ENCODE measurements at places on chromosomes 7 and 10.

GRCh38 chr10:88895250-88895649 lies 15.2 kb downstream of the STAMBPL1 start:
- no peak for DNase-seq

DNA sequence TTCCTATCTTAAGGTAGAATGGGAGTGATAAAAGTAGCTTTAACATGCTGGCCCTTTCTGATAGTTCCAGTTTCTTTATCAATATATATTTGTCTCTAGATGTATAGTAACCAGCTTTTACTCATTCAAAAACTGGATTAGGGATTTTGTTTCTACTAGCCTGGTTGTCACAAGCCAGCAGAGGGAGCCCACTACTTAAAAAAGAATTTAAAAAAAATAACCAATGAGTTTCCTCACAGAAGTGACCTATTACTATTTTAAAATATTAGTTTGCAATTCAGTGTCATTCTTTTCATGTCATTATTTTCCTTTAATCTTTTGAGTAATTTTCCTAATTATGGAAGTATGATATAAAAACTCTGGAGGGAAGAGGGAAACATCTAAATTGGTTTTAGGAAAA lies 142.1 kb downstream of the PHTF2 start:
- no peak for DNase-seq

DNA sequence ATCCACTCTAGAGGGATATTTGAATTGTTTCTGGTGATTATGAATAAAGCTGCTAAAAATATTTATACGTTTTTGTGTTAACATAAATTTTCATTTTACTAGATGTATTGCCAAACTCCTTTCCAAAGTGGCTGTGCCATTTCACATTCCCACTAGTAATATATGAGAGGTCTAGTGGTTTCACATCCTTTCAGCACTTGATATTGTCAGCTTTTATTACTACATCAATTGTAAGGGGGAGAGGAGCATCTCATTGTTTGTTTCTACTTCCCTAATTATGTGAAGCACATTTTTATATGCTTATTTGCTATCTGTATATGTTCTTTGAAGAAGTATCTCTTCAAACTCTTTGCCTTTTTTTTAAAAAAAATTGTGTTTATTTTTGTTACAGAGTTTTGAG lies 184.5 kb downstream of the ADK start:
- DNase-seq = no peak

DNA sequence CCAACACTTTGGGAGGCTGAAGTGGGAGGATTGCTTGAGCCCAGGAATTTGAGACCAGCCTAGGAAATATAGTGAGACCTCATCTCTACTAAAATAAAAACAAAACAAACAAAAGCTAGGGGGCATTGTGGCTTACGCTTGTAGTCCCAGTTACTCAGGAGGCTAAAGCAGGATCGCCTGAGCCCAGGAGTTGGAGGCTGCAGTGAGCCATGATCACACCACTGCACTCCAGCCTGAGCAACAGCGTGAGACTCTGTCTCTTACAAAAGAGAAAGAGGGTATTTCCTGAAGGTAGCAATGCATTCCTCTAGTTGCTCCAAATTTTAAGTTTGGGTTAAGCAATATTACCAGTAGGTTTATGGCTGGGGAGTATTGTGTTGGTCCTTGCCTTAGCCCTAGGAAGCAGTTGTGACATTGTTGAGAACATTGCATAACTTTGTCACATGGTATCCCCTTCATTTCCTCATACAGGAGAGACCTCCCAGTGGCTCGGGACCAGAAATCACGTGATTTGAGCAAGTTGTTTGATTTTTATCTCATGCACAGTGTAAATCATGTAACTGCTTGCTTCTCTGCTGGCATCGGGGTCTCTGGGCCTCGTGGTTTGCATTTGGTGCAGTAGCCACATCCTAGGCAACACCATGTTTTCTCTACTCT lies 23.3 kb upstream of the SMARCD3 start:
- no peak for DNase-seq

DNA sequence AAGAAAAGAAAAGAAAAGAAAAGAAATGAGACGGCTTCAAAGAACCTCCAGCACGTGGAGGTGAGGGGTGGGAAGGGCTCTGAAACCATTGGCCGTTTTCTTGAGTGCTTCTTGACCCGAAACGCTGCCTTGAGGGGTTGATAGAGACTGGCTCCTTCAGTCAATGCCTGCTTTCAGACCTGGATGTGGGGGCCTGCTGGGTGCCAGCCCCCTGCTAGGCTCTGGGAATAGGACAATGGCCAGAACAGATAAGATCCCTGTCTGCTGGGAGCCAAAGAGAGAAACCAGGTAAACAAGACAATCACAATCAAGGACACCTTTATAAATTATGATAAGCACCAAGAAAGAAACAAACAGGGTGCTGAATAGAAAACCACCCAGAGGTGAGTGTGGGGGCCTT lies 27.7 kb downstream of the ZMIZ1 start:
- DNase-seq = no peak

DNA sequence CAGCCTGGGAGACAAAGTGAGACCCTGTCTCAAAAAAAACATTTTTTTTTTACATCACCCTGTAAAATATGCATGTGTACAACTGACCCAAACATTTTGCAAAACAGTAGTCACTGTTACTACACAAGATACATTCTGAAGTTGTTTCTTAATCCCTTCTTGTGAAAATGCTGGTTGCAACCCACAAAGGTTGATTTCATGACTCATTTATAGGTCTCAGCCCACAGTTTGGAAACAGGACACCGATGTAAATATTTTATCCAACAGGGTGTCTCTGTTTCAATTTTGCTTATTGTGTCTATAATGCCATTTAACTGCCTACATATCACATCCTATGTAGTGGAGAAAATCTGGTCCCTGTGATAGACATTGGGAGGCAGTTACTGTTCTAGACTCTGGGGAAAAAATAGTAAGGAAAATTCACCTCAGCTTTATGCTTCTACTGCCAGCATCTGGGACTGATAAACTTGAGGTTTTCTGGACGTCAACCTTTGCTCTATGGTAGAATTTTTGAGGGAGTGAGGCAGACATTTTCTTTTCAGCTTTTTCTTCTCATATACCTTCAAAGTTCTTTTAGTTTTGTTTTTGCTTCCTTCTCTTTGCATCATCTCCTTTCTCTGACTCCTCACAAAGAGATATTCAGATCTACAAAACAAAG lies 1.6 kb upstream of the RAB19 start:
- no peak for DNase-seq

- no peak for DNase-seq
Observed at GRCh38 chr10:58868736-58869435, 307.6 kb upstream of the PHYHIPL start.

- DNase-seq = no peak
Observed at GRCh38 chr10:13970236-13970956, 360.3 kb downstream of the FRMD4A start.

- DNase-seq = no peak
Observed at GRCh38 chr10:60955316-60955715, 11.3 kb upstream of the RHOBTB1 start.

GRCh38 chr10:86690657-86691084 lies 22.4 kb downstream of the LDB3 start:
- DNase-seq = no peak

DNA sequence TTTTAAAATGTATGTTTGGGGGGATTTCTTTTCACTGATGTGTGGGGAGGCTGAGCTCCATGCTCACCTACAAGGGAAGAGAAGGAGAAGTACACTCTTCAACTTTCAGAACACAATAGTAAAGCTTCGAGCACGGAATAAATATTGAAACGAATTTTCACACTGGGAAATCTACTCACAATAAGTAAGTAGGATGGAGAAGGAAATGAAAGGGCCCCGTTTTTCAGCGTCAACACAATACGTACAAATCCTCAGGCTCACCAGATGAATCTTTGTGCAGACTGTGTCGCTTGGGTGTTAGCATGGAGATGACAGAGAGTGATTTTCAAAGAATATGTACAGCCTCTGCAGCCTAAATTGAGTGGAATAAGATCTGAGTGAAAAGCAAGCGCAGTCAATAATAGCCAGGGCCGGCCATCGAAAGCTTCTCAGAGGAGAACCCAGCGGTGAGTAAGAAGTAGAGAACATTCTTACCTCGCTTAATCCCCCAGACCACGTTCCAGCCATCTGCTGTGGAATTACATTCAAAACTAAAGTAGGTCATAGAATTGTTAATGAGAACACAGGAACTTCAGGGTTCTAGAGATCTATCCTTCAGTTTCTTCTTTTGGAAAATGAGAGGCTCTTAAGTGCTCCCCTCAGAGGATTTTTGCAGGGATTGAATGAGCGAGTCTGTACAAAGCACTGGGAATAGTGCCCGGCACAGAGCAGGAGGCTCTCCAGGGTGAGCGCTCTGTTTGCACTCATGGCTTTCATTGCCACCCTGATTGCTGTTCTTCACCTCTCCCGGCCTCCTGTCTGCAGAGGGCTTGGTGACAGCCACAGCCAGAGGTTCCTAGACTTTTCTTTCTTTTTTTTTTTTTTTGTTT lies 292.8 kb downstream of the SFMBT2 start:
- no peak for DNase-seq

DNA sequence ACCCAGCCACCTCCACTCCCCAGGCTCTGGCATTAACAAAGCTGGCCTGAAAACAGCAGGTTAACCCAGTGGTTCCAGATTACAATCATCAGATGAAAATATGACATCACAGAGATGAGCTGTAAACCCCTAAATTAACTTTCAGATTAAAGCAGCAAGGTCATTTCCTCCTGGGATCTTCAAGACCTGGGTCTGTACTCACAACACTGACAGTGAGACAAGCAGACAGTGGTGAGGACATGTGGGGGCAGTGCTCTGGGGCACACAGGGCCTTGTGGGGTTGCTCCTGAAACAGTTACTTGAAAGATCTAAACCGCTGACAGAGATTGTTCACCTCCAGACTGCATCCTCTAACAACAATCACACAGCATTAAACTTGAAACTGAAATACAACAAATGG lies 134.1 kb downstream of the ZNF438 start:
- DNase-seq = no peak

GRCh38 chr7:128031901-128032604 lies 816 bp upstream of the LRRC4 start:
- peak; percentile 43 for DNase-seq

- DNase-seq = no peak
Observed at GRCh38 chr10:131852176-131852822, 48.5 kb upstream of the PPP2R2D start.

- no peak for DNase-seq
Observed at GRCh38 chr7:128163473-128163872, 77.6 kb upstream of the LEP start.

DNA sequence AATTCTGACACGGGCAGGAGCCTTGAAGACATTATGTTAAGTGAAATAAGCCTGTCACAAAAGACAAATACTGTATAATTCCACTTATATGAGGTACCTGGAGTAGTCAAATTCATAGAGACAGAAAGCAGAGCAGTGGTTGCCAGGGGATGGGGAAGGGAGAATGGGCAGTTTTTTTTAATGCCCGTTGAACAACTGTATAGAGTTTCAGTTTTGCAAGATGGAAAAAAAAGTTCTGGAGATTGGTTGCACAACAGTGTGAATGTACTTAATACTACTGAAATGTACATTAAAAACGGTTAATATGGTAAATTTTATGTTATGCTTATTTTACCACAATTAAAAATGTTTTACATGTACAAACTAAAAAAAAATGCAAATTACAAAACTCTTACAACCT lies 63.6 kb upstream of the EFCAB10 start:
- no peak for DNase-seq

DNA sequence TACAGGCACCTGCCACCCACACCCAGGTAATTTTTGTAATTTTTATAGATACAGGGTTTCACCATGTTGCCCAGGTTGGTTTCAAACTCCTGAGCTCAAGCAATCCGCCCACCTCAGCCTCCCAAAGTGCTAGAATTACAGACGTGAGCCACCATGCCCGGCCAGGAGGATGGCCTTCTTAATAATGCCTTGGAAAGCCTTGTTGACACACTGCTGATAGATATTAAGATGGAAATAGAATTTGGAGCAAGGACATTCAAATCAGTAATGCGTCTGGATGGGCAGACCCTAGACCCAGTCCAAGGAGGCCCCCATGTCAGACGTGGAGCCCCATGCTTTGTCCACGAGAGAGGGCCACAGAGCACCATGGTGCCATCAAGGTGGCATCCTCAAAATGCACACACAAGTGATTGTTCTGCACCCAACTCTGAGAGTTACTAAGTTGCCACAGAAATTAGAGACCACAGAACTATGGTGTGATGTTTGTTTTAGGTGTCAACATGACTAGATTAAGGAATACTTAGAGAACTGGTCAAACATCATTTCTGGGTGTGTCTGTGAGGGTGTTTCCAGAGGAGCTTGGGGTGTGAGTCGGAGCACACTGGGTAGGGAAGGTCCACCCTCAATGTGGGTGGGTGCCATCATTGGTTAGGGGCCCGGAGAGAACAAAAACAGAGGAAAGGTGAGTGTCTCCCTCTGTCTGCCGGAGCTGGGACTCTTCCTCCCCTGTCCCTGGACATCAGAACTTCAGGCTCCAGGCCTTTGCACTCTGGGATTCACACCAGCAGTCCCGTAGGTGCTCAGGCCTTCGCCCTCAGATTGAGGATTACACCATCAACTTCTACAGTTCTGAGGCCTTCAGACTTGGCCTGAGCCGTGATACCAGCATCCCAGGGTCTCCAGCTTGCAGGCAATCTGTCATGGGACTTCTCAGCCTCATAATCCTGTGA lies 34.5 kb downstream of the EBF3 start:
- no peak for DNase-seq

- DNase-seq = no peak
Observed at GRCh38 chr7:149751043-149751775, 22.2 kb downstream of the ZNF467 start.

DNA sequence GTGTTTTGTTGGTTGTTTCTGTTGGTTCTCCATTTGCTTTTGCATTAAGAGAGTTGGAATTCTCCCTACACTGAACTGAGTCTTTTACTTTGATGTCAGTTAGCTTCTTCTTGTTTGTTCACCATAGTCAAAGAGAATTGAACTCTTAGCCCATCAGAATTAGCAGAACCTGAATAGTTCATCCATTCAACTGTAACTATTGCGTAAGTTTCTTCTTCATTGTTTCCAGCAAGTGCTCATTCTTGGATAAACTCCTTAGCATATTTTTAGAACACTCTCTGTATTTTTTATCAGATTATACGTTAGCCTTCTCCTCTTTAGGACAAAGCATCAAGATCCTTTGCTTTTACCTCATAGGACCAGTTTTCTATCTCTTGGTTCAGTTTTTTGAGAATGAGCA lies 128.4 kb upstream of the RAB11FIP2 start:
- no peak for DNase-seq

DNA sequence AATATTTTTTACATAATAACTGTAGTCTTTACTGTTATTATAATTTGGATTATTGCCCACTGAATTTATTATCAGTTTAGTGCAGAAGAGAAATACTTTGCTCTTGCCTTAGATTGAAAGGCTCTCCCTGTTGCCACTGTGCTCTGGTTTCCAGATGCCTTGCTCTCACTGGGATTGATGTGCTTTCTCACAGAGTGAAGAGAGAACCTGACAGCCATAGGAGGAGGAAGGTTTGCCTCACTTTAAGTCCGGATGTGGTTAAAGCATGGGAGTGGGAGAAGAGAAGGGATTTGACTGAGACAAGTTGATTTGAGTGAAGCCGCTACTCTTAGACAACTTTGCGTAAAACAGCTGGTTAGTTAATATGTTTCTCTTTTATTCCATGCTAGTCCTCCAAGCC lies 68.2 kb upstream of the RPA3 start:
- no peak for DNase-seq

GRCh38 chr7:32881074-32881982 lies 10.2 kb downstream of the KBTBD2 start:
- DNase-seq = no peak

Measured in central memory CD4-positive, alpha-beta T cell (primary cell).